ENCODE measurements at places on chromosomes 6 and 20.
A peak's percentile ranks its signal among the peaks of the same experiment; 100 is the strongest.

- DNase-seq: no peak
Observed at GRCh38 chr20:16560661-16561060, 12.6 kb downstream of the KIF16B start.

DNA sequence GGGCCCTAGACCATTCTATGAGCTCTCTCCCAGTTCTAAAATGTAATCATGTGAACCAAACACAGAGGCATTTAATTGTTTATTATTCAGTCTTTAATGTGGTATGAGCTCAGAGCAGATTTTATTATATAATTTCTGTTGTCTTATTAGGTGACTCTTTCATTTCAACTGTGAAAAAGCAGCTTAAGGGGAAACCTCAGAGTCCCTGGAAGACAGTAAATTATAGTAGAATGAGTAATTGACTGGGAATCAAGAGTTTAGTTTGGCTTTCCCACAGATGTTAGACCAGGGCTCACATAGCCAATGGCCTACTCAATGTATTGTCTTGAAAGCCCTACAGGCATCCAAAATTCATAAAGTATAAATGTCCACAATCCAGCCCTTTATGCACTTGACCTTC, 390.4 kb upstream of the SLC35B3 start:
- DNase-seq: no peak

- no peak for DNase-seq
Observed at GRCh38 chr6:148112851-148113319, 229.8 kb upstream of the SASH1 start.

GRCh38 chr20:33022289-33022688, 9.2 kb upstream of the BPIFB6 start:
- no peak for DNase-seq

DNA sequence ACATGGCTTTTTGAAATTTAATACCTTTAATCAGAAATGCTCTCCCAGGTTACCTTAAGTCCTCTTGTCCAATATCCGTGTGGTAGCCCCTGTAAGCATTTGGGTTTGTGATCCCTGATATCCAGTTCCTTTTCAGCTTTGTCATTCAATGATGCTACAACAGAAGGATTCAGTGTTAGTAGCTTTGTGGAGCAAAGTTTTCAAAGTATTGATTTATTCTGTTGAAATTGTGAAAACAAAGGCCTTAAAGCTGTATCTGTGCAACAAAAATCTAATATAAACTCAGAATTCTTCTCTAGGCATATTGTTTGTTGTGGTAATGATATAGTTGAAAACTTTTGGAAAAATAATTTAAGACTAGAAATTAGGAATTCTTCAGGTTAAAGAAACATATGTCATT, 91.9 kb downstream of the ADGRB3 start:
- DNase-seq: no peak

- peak; percentile 61 for DNase-seq
Observed at GRCh38 chr6:159727717-159728445, 575 bp downstream of the WTAP start.

DNA sequence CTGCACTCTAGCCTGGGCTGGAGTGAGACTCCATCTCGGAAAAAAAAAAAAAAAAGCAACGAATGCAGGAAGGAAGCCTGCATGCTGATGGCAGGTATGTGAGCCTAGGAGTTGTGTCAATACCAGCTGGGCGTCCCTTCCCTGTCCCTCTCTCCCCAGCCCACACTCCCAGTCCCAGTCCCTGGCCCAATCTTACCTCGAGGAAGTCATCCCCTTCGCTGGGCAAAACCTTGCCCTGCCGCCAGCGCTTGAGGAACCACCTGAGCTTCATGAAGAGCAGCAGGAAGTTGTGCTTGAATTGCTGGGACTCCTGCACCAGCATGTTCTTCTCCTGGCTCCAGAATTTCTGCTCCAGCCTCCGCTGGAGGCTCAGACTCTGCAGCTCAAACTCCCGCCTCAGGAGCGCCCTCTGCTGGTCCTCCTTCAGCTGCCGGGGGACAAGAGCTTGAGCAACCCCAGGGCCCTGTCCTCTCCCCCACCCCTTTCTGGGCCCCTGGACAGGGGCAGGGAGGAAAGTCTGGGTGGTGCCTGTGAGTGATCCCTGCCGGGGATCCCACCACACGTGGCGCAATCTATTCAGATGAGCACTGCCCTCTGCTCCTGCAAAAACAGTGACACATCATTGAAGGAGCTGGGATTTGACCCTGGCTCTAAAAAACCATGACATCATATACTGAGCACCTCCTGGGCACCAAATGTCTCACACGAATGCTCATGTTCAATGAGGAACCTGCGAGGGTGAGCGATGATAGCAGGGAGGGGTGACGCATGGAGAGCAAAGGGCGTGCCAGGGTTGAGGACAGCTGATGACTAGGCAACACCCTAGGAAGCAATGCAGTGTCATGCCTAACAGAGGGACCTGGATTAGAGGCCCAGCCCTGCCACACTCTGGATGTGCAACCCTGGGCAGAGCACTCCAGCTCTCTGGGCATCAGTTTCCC, 35.0 kb upstream of the DSN1 start:
- DNase-seq: peak; percentile 62

DNA sequence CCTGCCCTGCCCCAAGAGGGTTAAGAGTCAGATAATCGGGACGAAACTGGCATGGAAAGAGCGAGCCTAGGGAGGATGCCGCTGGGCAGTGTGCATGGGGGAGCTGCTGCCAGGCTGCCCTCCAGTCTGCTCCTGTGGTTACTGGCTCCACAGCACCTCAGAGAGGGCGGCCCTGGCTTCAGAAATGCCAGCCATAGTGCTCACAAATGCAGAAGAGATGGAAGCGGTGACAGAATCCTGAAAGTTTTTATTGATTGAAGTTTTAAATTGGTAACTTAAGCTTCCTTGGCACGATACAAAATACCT, 57.9 kb downstream of the VAPB start:
- no peak for DNase-seq

GRCh38 chr6:153511896-153512496, 380.9 kb upstream of the RGS17 start:
- DNase-seq: no peak

- no peak for DNase-seq
Observed at GRCh38 chr20:51758978-51759544, 9.1 kb downstream of the ATP9A start.

DNA sequence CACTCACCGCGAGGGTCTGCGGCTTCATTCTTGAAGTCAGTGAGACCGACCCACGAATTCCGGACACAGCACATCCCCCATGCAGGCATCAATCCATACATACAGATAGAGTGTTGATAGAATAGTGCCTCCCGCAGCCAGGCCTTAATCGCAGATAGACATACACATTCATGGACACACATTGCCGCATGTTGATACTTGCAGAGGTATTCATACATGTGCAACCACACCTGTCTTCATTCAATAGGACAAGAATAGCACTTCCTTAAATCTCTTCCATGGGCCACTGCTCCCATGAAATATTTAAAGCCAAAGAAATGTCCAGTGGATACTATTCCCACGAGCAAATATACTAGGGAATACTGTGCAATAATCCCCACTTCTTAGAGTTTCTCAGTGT, 170.5 kb downstream of the FRK start:
- no peak for DNase-seq

GRCh38 chr20:34872622-34873224, at the start of gene GGT7:
Gene GGT7, minus strand, starts transcription at chr20:34872856. Its CDS starts 41 bp downstream, at chr20:34872815.
- DNase-seq: peak; percentile 85

GRCh38 chr6:22132656-22133055, 164.2 kb downstream of the PRL start:
- DNase-seq: no peak

- DNase-seq: no peak
Observed at GRCh38 chr6:151497905-151498304, 4.1 kb downstream of the CCDC170 start.

GRCh38 chr6:142679907-142680700, 264.9 kb downstream of the HIVEP2 start:
- no peak for DNase-seq

GRCh38 chr20:44020406-44021148, 105.9 kb downstream of the TOX2 start:
- no peak for DNase-seq

- no peak for DNase-seq
Observed at GRCh38 chr6:16438718-16439591, 200.6 kb downstream of the GMPR start.

- DNase-seq: no peak
Observed at GRCh38 chr6:166673309-166673708, 46.3 kb upstream of the RPS6KA2 start.

DNA sequence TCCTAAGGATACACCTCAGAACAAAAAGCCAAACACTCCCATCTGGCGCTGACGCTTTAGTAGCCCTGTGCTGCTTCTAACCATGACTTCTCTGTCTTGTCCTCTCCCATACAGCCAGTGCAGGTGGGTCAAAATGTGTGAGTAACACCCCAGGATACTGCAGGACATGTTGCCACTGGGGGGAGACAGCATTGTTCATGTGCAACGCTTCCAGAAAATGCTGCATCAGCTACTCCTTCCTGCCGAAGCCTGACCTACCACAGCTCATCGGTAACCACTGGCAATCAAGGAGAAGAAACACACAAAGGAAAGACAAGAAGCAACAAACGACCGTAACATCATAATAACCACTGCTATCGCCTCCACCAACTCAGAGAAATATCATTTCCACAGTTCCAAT, 1.4 kb downstream of the DEFB132 start:
- no peak for DNase-seq

DNA sequence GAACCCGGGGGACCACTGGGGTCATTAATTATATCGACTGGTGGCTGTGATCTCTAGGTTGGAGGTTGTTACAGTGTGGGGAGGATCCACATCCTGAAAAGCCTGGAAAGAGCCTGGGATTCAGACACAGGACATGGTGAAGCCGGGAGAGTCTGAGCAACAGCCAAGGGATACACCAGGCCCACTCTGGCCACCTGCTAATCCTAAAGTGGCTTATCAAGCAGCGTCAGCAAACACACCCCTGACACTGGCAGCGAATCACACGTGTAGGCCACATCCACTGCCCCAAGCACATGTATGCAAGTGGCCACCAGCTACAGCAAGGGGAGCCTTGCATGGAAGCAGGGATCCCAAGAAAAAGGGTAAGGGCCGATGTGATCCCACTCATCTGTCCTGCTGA, 41.0 kb downstream of the GFOD1 start:
- no peak for DNase-seq

- DNase-seq: no peak
Observed at GRCh38 chr20:48965189-48965910, 43.8 kb downstream of the ARFGEF2 start.

GRCh38 chr6:71879016-71879415, 7.3 kb upstream of the RIMS1 start:
- DNase-seq: no peak

GRCh38 chr6:69901361-69901760, 35.0 kb downstream of the COL19A1 start:
- DNase-seq: no peak

GRCh38 chr6:87139236-87139635, 16.1 kb upstream of the ZNF292 start:
- DNase-seq: no peak

DNA sequence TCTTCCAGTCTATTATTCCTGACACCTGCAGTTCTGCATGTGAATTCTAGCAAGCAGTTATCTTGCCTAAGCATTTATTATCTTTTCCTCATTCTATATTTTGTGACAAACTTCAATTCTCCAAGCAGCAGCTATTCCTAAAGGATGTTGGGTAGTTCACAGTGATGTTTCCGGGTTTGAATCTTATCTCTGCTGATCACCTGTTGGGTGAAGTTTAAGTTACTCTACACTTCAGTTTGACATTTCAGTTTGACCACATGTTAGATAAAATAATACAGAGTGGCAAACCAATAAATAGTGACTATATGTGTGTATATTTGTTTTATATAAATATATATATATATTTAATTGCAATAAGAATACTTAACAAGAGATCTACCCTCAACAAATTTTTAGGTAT, 168.6 kb downstream of the ADGRG6 start:
- DNase-seq: no peak

DNA sequence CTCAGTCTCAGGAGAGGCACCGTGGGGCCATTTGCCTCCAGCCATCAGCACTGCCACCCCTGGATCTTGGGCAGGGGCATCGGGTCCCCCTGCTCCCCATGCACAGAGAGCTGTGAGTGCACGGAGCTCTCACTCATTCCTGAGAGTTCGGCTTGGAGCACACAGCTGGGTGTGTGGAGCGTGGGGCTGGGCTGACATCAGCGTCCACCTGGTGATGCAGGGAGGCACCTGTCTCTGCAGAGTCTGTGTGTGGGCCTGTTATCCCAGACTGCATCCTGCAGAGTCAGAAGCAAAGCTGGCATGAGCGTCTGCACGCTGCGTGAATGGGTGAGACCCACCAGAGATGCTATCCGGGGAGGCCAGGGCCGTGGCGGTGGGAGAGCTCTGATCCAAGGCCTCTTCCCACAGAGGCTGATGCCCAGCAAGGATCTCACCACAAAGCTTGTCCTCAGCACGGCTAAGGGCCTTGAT, 248.8 kb upstream of the AFDN start:
- DNase-seq: no peak

DNA sequence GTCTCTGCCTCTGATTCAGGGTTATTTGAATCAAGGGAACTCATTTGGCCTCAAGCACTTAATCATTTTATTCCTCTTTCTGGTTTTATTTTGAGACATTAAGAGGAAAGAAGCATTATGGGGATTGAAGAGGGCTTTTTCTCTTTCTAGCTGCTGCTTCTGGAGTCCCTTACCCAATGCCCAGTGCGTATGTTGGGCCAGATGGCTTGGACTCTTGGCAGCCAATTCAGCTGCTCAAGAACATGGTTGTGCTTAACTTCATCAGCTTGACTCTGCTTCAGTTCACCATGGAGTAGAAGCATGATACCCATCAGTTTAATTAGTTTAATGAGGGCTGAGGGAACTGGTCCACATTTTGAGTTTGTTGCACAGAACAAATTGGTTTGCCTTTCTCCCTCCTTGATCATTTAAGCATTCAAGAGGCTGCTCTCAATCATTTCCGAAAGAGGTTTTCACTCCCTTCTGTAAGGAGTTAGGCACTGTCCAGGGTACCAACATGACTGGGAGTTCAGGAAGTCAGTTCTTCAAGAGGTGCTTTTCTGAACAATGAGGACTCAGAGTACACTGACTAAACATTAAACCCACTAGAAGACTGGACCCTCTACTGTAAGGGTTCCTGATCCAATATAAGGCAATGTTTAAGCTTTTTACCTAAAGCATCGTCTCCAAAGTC, 14.6 kb downstream of the PDYN start:
- no peak for DNase-seq

DNA sequence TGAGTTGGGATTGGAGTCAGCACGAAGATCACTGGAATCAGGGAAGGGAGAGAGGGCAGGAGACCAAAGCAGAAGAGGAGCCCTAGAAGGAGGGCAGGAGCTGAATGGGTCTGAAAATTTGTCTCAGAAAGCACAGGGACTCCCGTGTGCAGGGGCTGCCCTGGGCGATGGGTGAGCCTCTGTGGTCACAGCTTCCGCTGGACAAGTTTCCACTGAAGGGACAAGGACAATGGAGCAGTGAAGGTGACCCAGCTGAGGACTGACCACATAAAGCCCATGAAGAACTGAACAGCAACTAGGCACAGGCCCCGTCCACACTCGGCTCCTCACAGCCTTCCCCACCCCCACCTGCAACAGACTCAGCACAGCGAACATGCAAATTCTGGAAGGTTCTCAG, 3.5 kb downstream of the HLA-C start:
- no peak for DNase-seq

- no peak for DNase-seq
Observed at GRCh38 chr6:157172830-157173536, 150.3 kb downstream of the TMEM242 start.

GRCh38 chr20:59013031-59013951, 5.9 kb upstream of the TUBB1 start:
- DNase-seq: no peak
